ENCODE measurements at places on chromosomes 11 and 22.

DNA sequence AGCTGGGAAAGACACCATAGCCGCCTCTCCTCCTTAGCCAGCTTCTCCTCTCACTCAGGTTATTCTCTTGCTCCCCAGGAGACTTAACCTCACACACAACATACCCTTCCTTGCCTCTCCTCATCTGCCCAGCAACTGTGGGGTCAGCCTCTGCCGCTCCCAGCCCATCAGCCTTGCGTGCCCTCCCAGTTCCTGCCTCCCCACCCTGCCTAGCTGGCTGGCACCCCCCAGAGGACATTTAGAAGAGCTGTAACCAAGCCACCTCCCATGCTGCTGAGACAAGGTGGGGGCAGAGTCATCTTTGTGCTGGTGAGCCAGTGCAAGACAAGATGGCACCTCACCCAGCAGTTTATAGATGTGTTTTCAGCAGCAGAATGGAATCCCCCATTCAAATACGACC is 38.2 kb downstream of the TOM1 start:
- DNase-seq = no peak

GRCh38 chr22:45585946-45586540 is 83.4 kb downstream of the FBLN1 start:
- no peak for DNase-seq

- DNase-seq = peak; percentile 69
Observed at GRCh38 chr11:86592659-86593451, 79.6 kb downstream of the ME3 start.

GRCh38 chr11:73221451-73221850 is 3.4 kb downstream of the P2RY2 start:
- no peak for DNase-seq

- DNase-seq = no peak
Observed at GRCh38 chr11:33665350-33666106, 35.1 kb downstream of the C11orf91 start.

DNA sequence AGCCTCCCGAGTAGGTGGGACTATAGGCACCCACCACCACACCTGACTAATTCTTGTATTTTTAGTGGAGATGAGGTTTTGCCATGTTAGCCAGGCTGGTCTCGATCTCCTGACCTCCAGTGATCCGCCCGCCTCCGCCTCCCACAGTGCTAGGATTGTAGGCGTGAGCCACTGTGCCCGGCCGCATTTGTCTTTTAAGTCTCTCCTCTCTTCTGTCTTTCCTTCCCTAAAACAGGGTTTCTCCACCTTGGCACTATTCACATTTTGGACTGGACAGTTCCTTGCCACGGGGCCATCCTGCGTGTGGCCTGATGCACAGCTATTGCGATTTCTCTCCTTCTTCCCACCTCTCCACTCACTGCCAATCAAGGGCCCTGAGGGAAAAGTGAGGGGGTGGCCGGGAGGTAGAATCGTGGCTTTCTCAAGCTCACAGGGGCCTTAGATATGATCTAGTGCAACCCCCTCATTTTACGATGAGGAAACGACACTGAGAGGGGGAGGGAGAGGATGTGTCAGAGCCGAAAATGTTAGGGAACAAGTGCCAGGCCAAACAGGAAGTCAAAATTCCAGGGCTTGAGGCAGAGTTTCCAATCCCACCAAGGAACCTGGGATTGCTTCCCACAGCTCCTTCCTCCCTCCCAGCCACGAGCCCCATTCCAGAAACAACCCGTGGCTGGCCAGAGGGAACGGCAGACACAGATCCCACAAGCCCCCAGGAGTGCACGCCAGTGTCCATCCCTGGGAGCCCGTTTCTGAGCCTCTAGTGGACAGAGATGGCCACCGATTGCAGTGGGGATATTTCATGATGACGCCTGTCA is 21.2 kb downstream of the SCGB1A1 start:
- no peak for DNase-seq

DNA sequence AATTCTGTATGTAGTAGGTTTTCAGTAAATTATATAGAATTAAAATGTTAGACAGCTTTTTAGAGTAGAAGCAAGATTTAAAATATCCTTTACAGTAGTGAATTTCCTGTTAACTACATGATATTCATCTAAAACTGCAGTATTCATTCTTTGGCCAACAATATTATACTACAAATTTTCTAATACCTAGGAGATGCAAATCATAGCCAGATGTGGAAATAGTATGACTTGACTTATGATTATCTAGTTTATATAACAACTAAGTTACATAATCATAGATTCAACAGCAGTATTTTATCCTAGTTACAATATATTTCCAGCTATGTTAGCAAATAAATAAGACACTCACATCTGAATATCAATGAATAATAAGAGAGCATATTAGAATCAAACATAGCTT is 163.2 kb downstream of the MSANTD4 start:
- DNase-seq = no peak

DNA sequence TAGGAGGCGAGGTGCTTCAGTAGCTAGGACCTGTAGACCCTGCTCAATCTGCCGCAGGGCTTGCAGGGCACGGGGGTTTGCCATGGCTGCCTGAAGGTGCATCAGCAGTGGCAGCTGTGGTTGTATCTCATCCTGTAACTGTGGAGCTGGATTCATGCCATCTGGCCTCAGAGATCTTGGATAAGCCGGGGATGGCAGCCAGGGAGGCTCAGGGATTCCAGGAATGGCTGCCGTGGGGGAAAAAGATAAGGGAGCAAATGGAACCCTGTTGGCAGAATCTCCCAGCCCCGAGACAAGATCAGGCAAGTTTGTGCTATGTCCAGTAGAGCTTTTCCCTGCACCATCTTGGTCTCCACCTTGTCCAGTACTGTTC is 1.8 kb downstream of the UBQLN3 start:
- DNase-seq = no peak

Measured in activated CD4-positive, CD25-positive, alpha-beta regulatory T cell treated with anti-CD3 and anti-CD28 coated beads, Interleukin-2, amount 50 U/mL, for 72 hours (primary cell).